ENCODE measurements at places on chromosomes 16 and 17. TPM values are rescaled to one million over a fixed set of nuclear protein-coding genes. Genes with fewer than 3 reads are reported as not detected.
A peak's percentile ranks its signal among the peaks of the same experiment; 100 is the strongest.

GRCh38 chr16:75578212-75578611, 12.0 kb downstream of the GABARAPL2 start:
- DNase-seq, result no peak

GRCh38 chr16:27471661-27472060, 69.7 kb downstream of the IL21R start:
- DNase-seq, result no peak

GRCh38 chr16:1282324-1282973, 26.6 kb downstream of the TPSD1 start:
- no peak for DNase-seq

Gene CACNG3
- total RNA-seq, result not detected

Gene NECAB2
- 0.80 TPM for total RNA-seq

DNA sequence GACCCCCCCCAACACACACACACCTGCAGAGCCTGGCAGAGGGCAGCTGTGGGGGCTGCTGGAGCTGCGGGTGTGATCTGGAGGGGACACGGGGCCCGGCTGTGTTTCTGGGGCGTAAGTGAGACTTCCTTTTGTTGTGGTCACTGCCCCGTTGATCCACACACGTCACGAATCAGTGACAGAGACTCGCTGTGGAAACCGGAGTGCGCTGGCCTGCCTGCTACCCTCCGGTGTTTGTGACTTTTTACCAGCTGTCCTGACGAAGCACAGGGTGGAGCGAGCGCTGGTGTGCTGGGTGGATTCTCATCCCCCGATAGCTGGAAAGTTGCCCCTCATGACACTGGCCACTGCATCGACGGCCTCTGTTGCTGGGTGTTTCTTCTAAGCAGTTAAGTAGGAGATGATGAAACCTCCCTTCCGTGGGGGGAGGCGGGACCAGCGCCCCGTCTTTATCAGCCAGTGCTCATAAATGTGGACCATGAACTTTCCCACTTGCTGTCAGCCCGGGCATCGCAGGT, 2.3 kb downstream of the METRNL start:
- no peak for DNase-seq

- DNase-seq, result no peak
Observed at GRCh38 chr16:30356401-30357084, 1.4 kb upstream of the CD2BP2 start.

- no peak for DNase-seq
Observed at GRCh38 chr17:74190807-74191406, 12.6 kb upstream of the RPL38 start.

DNA sequence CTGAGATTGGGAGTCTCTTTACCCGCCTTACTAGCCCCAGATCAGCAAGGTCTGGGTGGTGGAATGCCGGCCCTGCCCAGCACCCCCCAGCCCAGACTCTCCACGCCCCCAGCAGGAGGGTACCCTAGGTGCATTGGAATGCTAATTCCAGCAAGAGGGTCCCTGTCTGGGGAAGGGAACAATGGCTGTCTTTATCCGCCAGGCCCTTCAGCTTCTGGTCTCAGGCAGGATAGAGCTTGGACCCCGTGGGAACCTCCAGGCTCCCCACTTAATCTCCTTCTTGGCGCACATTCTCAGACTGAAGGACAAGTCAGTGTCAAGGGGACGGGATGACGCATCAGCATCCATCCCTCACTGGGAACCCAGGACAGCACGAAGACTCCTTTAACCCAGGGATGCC, 85.1 kb downstream of the LITAF start:
- no peak for DNase-seq

Gene RUNDC3A
- 2.9 TPM for total RNA-seq

- no peak for DNase-seq
Observed at GRCh38 chr16:81678326-81679095, 100.6 kb upstream of the PLCG2 start.

GRCh38 chr16:2147981-2148671, at the start of gene RAB26:
TSS of gene RAB26 (plus strand) at chr16:2148625. CDS start at chr16:2148784, 159 bp downstream.
- no peak for DNase-seq

DNA sequence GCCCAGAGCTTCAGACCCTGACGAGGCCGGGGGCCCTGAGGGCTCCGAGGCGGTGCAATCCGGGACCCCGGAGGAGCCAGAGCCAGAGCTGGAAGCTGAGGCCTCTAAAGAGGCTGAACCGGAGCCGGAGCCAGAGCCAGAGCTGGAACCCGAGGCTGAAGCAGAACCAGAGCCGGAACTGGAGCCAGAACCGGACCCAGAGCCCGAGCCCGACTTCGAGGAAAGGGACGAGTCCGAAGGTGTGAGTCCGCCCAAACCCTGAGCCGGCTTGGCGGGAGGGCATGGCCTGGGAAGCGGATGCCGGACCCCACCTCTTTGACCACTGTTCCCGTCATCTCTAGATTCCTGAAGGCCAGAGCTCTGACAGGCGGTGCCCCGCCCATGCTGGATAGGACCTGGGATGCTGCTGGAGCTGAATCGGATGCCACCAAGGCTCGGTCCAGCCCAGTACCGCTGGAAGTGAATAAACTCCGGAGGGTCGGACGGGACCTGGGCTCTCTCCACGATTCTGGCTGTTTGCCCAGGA, 4.4 kb downstream of the NOL3 start:
- DNase-seq, result no peak

Gene MYL11
- total RNA-seq, result not detected

DNA sequence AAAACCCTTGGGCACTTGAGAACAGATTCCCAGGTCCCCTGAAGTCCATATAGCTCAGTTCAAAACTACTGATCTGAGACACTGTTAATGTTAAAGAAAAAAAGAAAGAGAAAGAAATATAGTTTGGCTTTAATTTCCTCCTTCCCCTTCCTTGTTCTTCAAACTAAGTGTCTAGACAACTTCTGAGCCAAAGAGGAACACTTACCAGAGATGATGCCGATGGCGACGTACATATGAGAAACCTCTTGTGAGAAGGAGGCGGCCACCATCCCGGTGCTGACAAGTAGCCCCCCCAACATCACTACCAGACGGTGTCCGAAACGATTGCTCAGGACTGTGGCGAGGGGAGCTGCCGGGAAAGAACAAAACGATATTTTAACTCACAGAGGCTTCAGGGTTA, 17.2 kb downstream of the SLC16A6 start:
- DNase-seq, result no peak

- no peak for DNase-seq
Observed at GRCh38 chr17:6204203-6204722, 134.1 kb downstream of the WSCD1 start.

GRCh38 chr16:75865736-75866135, 139.4 kb upstream of the CPHXL start:
- no peak for DNase-seq

DNA sequence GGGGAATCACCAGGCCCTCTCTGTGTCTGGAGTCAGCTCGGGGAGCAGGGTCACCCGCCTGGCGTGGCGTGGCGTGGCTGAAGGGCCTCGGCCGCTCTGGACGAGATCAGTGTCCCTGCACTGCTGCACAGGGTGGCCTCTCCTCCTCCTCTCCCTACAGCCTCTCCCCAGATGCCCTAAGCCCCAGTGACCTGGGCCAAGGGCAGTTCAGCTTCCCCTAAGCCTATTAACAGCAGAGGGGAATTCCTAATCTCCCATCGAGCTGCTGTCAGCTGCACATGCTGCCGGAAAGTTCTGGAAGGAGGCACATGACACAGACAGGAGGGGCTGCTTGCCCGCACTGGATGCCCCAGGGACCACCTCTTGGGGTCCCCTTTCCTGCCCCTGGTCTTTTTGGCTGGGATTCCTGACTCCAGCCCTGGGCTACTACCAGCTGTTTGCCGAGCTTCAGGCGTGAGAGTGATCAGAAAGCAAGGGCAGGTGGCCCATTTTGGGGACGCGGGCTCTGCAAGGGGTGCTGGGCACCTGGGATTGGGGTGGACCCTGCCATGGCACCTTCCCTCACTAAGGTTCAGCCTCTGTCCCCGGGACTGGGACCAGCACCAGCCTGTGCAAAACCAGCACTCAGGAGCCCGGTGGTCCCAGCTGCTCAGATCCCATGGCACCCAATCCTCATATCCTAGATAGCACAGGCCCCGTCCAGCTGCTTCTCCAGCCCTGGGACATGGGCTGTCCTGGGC, 794 bp downstream of the PDE6G start:
- no peak for DNase-seq

DNA sequence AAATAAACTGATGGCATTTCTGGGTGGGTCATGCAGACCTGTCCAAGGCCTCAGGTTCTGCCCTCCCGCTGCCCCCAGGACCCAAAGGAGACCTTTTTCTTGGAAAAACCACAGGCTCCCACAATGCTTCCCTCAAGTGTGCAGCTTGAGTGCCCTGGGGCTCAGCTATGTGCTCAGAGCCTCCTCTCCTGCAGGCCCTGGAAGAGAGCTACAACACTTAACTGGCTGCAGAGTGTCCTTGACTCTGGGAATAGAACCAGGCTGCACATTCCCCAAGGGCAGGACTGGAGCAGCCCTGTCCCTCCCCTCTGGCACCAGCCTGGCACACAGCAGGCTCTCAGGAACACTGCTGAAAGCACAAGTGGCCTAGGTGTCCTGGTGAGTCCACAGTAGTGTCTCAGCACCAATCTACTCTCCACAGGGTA, 4.8 kb upstream of the SREBF1 start:
- DNase-seq, result no peak

- peak; percentile 55 for DNase-seq
Observed at GRCh38 chr17:73089322-73090317, 2.9 kb downstream of the SLC39A11 start.

GRCh38 chr17:64974750-64975317, 55.6 kb upstream of the LRRC37A3 start:
- DNase-seq, result no peak

DNA sequence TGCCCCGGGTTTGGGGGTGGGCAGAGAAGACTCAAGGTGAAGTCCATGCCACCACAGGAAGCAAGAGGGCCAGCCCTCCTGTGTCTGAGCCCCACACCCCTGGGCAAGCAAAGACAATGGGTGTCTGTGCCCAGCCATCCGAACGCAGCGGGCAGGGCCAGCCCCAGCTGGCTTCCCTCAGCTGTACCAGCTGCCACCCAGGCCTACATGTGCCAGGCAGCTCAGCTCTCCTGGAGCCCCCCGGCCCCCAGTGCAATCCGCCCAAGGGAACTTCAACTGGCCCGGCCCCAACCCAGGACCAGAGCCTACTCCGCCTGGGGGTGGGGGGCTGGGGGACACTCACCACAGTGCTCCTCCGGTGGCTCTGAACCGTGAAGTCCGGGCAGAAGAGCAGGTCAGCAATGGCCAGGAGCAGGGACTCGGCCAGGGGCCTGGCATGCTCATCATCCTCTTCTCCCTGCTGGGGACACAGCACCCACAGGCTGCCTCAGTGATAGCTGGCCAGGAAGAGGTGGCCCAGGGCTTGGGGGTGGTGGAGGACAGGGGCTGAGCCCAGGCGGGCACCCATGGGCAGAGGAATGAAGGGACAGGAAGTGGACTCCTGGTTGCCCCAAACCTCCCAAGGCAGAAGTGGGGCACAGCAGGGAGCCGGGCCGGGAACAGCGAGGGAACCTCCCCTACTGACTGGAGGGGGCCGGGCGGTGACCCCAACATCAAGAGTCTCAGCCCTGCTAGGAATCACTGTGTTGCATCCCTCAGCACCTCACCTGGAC, 9.8 kb downstream of the HID1 start:
- no peak for DNase-seq

DNA sequence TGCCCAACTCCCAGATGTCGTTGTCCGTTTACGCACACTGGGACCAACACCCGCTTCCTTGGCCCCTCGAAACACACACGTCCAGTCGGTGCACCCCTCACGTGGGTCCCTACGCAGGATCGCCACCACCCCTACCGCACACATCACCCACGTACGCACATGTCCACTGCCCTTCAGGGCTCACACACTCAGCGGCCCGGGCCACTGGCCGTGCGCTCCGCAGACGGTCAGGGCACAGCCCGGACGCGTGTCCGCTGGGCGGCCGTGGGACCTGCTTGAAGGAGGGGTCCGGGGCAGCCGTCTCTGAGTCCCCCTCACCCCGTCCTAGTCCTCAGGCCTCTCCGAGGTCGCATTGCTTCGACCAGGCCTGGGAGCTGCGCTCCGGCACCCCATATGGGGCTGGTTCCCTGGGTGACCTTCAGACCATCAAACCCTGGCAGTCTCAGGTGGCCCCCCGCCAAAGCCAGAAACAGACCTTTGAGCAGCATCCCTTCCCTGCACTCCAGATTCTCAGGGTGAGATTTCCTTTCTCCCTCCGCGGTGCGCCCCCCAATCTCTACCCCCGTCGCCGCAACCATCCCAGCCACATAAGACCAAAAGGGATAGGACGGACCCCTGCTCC, 914 bp upstream of the GPRC5B start:
- DNase-seq, result peak; percentile 68

DNA sequence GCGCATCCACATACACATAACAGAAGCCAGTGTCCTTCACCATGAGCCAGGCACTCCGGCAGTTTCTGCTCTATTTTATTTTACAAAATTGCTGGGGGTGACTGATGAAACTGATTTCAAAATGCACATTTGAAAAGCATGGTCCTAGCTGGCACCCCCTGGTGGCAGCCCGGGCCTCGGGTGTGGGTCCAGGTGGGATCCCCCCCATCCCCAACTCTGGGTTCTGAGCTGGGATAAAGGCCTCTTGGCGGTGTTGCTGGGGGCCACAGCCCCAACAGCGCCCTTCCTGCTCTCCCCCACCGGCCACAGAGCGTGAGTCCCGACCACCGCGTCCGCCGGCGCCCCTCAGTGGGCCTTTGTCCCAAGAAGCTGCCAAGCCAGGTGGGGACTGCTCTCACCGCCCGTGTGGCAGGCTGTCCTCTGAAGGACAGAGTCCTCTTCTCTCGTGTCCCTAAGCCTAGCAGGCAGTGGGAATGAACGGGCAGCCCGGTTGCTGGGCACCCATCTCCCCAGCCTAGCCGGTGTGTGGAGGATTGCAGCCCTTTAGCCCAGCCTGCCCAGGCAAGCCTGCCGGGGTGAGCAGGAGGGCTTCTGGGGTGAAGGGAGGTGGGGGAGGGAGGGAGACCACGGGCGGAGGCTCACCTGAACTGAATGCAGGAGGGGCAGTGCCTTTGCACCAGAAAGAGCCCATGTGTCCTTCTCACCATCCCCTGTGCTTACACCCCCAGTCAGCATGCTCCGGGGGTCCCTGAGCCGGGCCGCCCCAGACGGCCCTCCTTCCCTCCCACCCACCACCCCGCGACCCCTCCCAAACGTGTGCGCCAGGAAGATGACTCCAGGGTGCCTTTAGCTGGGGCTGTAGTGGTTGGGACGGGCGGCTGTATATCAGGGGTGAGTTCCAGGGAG, 898 bp downstream of the SNAI3 start:
- DNase-seq, result no peak

DNA sequence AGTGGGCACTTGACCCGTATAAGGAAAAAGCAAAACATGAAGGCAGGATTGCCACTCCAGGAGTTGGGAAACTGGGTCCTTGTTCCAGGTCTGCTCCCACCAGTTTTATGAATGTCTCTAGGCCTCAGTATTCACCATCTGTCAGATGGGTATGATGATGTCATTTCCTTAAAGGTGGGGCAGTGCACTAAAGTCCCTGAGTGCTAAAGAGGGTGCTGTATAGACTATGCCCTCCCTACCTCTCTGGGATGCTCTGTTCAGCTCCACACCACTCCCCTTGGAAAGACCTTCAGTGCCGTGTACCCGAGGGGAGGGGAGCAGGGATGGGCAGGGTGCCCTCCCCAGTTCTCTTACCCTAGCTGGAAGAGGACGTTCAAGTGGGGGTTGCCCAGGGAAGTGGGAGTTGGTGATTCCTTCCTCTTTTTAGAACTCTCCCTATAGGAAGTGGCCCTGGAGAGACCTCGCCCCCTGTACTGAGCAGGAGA, 2.2 kb downstream of the LASP1 start:
- DNase-seq, result no peak

Gene GP1BA
- not detected for total RNA-seq

- no peak for DNase-seq
Observed at GRCh38 chr16:963913-964312, 6.9 kb downstream of the LMF1 start.

- no peak for DNase-seq
Observed at GRCh38 chr16:1777375-1778199, 4.7 kb upstream of the MRPS34 start.

Measured in sciatic nerve (tissue), 2 donors.